ENCODE measurements at places on chromosomes 7 and 10.

DNA sequence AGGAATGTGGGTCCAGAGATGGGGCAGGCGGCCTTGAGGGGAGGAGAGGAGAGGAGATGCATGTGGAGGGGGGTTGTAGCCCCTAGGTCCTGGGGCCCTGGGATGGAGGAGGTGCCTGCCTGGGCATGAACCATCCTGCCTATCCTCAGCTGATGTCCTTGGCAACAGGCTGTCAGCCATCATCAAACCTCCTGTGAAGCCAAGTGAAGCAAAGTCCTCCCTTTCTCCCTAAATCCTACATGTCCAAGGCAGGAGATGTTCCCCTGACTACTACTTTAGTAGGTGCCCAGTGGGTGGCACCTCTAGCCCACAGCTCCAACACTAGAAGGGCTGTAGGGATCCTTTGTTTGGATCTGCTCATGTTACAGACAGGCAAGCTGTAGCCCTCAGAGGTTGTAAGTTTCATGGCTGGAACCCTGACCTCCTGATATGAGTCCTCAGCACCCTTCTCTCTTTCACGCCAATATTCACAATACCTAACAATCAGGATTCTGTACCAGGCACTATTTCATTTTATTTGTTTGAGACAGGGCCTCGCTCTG lies 66.6 kb upstream of the SYPL1 start:
- DNase-seq: no peak

GRCh38 chr10:86348321-86349210 lies 18.0 kb downstream of the GRID1 start:
- DNase-seq: no peak

GRCh38 chr7:82049891-82050533 lies 280.2 kb upstream of the HGF start:
- DNase-seq: no peak

DNA sequence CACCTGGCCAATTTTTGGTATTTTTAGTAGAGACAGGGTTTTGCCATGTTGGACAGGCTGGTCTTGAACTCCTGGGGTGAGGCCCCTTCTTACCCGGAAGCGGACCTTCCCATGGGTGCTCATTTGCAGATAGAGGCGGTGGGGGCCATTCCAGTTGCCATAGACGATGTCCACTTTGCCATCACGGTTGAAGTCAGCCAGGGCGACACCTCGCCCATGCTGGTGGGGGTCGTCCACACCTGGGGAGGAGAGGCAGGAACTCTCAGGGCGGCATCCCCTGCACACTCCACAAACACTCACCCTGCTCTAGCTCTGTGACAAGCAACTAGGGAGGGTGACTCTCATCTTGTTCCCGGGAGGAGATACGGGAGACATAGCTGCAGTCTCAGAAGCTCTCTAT lies 54.9 kb downstream of the GOLGA7B start:
- DNase-seq: no peak

GRCh38 chr7:34361663-34362250 lies 296.3 kb upstream of the NPSR1 start:
- no peak for DNase-seq

DNA sequence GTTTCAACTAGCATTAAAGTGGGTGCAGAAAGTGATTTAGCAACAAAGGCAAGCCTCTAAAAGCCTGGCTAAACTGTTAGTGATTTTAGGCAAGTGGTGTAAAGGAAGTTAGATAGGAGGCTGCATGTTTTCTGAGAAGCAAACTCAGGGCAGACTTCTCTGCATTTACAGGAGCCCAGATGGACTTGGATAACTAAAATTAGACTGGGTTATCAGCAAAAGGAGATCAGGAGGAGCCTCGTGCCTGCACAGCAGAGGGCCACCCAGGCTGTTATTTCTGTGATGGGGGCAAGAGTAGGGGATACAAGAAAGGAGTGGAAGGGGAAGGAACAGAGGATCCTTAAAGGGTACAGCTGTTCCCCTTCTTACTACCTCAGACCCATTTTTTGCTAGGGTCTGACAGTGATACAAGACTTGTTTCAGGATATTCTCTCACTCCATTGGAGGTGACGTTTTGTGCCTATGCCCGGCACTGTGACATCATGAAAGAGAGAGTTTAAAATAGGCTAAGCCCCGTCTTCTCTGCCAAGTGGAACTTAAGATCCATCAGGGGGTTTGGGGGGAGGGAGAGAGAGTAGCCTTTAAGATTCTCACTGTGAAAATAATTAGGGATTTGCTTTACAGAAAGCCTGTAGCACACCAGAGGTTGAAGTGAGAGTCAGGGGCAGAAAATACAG lies 49.6 kb upstream of the PDCD4 start:
- no peak for DNase-seq

DNA sequence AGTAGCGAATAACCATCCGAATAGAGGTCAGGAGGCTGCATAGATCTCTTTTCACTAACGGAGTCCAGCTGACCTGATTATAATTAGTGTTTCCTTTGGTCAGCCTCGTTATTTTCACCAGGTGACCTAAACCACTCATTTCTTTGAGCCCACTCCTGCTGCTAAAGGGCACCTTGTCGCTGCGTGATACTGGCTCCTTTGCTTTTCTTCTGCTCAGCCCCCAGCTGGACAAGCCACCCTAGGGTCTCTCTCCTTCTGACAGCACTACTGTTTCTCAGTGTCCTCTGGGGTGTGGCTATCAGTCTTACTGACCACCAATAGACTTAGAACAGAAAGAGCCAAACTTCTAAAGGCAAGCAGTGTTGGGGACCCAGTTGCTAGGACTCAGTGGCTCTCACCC lies 2.7 kb upstream of the IGFBP3 start:
- no peak for DNase-seq

- peak; percentile 9 for DNase-seq
Measured at GRCh38 chr7:27172823-27173510, 1.2 kb downstream of the HOXA10 start.

DNA sequence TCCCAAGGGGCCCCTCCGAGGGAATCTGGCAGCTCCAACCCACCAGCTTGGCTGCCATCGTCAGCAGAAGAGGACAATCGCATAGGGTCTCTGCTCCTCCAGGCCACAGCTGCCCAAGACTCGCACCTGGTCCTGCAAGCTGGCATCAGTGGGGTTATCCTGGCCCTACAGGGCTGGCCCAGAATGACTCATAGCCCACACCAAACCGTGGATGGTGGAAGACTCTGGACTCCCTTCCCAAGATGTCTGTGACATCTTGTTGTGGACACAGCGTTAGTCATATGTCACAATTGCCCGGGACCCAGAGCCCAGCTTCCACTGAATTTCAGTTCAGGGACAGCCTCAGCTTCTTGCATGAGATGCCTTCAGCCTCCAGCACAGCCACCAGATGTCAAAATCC lies 91.5 kb upstream of the CUX1 start:
- DNase-seq: no peak

DNA sequence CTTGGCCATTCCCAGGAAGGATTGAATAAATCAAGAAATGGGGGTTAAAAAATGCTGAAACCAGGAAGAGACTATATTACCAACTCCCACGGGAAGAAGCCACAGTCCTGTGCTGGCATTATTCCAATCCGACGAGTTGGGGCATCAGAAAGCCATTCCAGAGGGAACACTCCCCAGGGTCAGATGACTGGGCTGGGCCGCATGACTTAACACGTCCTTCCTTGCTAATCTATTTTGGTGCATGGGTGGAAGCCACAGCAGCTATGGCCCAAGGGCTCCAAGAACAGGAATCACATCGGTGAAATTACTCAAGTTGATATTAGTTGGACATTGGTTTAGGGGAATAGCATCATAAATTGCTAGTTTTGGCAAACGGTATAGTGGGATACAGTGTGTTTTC lies 592.9 kb upstream of the NRP1 start:
- no peak for DNase-seq

GRCh38 chr7:133048589-133048988 lies 33.3 kb downstream of the CHCHD3 start:
- DNase-seq: no peak

GRCh38 chr7:17406738-17407137 lies 108.3 kb downstream of the AHR start:
- DNase-seq: no peak

DNA sequence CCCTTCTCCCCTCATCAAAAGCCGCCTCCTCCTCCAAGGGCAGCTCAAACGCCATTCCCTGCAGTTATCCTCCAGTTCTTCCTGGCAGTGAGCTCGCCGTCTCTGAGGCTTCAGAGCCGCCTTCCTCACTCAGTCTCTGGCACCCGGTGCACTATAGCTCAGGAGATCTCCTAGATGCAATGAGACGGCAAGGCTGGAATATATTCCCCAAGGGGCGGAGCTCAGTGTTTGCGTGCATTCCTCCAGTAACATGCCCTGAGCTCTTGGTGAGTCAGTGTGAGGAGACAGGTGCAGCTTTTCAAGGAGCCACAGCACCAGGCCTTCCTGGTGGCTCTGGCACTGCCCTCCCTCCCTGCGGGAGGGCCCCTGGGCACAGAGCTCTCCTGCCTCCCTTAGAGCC lies 512.6 kb upstream of the FOXK1 start:
- DNase-seq: no peak

- DNase-seq: no peak
Measured at GRCh38 chr7:101519324-101520023, 109.6 kb downstream of the MYL10 start.

DNA sequence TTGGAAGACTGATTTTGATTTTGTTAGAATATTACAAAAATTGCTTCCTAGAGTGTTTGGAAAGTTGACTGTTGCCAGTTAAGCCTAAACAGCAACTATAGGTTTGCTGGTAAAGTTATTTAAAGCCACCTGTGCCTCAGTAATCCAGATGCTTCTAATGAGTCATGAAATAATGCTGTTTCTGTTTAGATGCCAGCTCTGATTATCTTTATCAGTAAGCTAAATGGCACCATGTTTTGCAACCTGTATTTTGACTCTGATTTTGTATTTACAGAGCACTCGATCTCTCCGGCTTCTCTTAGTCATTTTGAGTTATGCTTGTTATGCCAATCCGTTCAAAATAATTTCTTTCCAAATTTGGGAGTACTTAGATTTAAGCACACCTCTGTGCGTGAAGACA lies 366.1 kb downstream of the EXOC4 start:
- DNase-seq: no peak

GRCh38 chr7:35467456-35467978 lies 213.6 kb upstream of the TBX20 start:
- no peak for DNase-seq

GRCh38 chr10:4058514-4059029 lies 273.6 kb upstream of the KLF6 start:
- no peak for DNase-seq

- DNase-seq: no peak
Measured at GRCh38 chr10:44206127-44206818, 178.6 kb downstream of the CXCL12 start.

GRCh38 chr7:100856871-100857282 lies 4.4 kb downstream of the SLC12A9 start:
- no peak for DNase-seq

- DNase-seq: peak; percentile 27
Measured at GRCh38 chr7:129975309-129975708, 22.5 kb upstream of the UBE2H start.

DNA sequence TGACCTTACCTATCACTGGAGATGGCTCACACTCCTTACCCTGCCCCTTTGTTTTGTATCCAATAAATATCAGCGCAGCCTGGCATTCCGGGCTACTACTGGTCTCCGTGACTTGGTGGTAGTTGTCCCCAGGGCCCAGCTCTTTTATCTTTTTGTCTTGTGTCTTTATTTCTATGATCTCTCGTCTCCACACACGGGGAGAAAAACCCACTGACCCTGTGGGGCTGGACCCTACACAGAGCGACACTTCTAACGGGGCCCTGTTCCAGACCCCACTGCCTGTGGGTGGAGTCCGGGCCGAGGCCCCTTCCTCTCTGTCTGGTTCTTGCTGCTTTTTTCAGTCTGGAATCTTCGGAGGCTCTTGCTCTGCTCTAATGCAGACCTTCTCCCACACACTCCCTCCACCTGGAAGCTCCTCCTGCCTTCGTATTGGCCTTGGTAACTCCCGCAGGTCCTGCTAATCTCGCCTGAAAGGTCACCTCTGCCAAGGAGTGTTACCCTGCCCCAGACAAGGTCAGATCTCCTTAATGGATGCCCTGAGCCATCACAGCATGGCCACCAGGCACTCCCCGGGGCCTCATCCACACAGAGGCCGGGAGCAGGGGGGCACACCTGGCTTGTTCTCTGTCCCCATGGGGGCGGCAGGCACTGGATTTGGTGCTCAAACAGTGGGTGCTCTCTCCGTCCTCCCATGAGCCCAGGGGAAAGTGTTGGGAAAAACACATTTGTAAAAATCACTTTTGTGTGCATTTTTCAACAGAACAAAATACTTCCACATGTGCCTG lies 531.7 kb downstream of the PTPRN2 start:
- DNase-seq: no peak

GRCh38 chr10:132500781-132501415 lies 36.7 kb upstream of the INPP5A start:
- DNase-seq: no peak

- DNase-seq: no peak
Measured at GRCh38 chr10:48490946-48491345, 113.9 kb downstream of the ARHGAP22 start.

- no peak for DNase-seq
Measured at GRCh38 chr7:2504128-2504888, 15.3 kb upstream of the LFNG start.

GRCh38 chr7:40765639-40766038 lies 630.8 kb downstream of the SUGCT start:
- DNase-seq: no peak

DNA sequence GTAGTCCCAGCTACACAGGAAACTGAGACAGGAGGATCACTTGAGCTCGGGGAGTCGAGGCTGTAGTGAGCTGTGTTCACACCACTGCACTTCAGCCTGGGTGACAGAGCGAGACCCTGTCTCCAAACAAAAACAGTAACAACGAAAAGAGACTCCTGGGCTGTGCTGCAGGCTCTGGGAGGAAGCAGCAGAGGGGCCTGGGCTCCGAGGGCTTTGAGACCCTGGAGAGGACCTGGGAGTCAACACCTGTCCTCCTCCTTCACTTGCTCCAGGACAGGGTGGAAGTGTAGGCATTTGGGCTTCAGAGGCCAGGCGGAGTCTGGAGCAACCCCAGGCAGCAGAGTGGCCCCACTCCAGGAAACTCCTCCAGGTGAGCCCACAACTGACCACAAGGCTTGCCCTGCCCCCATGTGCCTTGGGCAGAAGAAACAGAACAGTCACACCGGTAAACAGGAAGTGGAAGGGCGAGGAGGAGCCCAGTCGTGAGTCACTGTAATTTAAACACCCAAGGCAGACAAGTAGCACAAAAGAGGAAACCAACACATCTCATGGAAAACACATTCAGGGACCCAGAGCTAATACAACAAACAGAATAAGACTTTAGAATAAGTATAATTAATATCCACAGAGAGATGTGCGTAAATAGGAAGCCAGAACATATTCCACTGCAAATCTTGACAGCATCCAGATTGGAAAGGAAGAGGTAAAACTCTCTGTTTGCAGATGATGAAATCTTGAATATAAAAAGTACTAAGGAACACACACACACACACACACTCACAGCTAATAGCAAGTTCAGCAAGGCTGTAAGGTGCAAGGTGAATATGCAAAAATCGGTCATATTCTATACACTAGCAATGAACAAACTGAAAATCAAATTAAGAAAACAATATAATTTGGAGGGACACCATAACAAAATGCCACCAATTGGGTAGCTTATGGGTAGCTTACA lies 20.5 kb upstream of the RASGEF1A start:
- no peak for DNase-seq

Data from T-helper 2 cell (primary cell).